ENCODE measurements at places on chromosomes 7 and 10.

DNA sequence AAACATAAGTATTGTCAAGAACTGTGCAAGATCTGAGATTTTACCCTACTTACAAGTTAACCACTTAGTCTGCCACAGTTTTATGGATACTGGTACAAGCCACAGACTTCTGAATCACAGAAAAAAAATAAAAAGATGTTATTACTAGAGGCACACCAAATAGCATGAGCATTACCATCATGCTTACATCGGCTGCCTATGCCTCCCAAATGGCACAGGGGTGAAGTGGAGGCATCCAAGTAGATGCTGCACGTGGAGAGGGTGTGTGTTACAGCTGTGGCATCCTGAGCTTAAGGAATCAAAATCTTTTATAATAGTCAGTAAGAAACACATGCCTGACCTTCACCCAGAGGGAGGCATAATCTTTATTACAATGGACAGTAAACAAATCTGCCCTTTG, 207.8 kb downstream of the TFEC start:
- no peak for DNase-seq

DNA sequence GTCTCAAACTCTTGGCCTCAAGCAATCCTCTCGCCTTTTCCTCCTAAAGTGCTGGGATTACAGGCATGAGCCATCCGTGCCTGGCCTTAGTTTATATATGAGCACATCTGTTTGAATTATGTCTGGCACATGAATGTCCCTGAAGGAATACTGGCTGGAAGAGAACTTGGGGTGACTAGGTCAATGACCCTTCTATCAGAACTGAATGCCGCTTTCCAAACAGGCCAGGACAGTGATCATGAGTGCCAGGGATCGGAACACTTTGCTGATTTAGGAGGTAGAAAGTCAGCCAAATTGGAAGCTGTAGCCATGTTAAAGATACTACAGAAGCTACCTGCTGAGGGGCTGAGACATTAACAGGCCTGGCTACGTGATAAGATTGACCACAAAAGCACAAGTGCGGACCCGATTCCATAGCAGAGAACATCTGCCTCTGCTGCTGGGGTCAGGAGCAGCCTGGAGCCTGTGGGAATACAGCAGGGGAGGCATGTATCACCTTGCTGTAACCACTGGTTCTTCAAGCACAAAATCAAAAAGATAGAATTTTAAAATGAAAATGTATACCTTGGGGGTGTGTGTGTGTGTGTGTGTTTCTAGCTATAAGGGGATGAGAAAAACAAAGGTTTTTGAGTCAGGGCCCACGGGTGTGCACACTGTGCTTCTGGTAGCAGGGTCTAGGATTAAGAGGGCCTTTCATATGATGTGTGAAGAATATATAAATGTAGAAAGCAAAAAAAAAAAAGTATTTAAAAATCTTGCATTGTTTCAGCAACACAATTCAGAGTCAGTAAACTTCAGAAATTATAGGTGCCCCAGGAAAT, 293.7 kb downstream of the BBS9 start:
- no peak for DNase-seq

- no peak for DNase-seq
Observed at GRCh38 chr7:150388306-150388705, 9.2 kb downstream of the ZNF775 start.

- DNase-seq, result no peak
Observed at GRCh38 chr10:132404911-132405462, 8.0 kb downstream of the PWWP2B start.

DNA sequence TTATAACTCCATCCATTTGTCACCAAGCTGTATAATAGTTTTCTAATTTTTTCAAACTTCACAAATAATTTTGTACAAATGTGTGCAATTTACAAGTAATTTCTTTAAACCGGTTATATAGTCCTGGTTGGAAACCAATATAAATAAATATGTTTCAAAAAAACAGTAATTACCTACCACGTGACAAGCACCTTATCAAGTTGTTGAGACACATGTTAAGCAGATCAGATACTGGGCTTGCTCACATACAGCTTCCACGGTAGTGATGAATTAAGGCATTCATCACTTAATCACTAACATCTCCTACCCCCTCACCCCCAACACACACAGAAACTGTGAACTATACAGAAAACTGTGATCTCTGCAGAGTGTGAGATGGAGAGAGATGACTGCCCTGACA, 630.0 kb upstream of the MBL2 start:
- DNase-seq, result no peak
